ENCODE measurements at places on chromosomes 2 and 18.
A peak's percentile ranks its signal among the peaks of the same experiment; 100 is the strongest.

DNA sequence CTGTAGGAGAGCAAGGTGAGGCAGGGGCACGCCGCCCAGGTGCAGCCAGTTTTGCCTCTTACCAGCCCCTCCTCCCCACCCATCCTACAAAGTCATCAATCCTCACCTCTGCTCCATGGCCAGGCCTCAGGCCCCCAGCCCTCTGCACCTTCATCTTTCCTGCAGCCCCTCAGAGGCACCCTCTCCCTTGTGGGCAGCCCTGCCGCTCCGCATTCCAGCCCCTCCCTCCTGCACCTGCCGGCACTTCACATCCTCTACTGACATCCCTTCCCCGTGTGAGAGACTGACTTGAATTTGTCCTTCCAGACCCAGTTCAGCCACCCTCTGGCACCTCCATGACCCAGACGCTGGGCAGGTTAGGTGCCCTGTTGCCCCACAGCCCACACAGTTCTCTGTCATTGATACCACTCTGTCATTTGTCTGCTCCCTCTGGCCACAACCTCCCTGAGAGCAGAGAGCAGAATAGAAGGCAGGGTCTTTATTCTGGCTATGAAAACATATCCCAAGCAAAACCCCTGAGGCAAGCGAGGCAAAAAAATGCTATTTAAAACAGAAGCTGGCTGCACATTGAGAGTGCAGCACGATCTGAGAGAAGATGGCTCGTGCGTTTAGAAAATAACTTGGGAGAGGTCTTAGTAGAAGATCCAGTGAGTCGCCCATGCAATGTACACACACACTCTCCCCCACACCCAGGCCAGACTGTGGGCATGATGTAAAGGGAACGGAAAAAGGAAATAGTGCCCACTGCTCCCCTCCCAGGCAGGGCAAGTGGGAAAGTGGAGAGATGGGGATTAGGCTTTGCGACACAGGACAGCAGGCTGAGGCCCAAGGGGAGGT is 25.9 kb downstream of the SDC1 start:
- no peak for DNase-seq

DNA sequence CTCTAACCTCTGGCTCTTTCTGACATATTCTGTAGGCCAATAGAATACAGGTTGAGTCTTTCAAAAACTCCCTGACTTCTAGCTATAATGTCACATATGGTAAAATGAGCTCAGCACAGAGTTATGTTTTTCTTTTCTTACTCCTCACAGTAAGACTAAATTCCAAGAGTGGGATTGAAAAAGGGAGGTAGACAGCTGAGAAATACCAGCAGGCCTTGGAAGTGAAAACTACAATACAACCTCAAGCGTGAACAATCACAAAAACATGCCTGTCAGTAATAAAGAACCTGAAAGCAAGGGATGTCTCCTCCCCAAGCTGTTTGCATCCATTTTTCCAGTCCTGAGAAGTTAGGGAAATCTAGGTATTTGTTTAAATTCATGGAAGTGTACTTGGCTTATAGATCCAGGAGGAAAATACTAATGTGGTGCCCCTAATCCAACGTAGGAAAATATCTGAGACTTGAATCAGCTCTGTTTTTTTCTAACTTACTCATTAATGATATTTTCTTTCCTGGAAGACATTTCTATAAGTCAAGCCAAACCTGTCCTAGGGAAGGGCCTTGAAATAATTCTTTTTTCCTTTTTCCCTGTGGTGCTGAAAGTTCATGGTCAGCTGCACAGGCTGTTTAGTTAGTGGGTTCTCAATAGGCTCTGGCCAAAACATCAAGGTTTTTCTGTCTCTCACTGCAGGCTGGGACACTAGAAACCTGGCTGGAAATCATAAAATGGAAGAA is 167.9 kb upstream of the SPATS2L start:
- DNase-seq: no peak

DNA sequence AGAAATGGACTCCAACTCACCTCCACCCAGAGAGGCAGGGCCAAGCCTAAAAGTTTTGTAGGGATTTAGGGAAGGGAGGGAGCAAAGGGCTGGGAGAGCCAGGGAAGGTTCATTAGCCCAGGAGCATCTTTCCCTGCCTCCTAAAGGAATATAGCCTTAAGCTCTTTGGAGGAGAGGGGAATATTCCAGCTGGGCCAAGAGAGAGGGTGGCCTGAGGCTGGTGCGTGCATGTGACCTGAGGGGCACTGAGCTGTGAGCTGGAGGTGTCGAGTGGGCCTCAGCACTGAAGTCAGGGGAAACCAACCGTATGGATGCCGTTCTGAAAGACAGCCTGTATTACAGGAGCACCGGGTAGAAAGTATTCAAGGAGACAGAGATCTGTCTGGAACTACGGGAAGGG is 112.6 kb downstream of the KLHL29 start:
- no peak for DNase-seq

- no peak for DNase-seq
Measured at GRCh38 chr2:29603341-29603740, 318.0 kb downstream of the ALK start.

DNA sequence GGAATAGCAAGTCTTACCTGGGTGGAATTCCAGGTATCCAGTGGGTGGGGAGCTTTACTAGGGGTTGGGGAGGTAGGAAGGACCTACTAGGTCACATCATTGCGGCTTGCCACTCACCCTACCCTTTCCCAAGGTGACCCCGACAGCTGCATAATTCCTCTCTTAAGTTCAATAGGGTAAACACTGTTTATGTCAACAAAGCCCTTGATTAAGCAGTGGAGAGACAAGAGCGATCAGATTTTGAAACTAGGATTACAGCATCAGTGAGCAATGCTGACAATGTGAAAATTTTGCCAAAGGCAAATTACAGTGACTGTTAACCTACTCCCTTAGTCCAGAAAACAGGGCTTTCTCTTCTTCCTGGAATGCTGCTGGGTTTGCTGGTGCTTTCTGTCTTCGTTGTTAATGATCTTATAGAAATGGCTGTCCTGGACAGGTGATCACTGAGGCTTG is 14.5 kb downstream of the SLC19A3 start:
- no peak for DNase-seq

DNA sequence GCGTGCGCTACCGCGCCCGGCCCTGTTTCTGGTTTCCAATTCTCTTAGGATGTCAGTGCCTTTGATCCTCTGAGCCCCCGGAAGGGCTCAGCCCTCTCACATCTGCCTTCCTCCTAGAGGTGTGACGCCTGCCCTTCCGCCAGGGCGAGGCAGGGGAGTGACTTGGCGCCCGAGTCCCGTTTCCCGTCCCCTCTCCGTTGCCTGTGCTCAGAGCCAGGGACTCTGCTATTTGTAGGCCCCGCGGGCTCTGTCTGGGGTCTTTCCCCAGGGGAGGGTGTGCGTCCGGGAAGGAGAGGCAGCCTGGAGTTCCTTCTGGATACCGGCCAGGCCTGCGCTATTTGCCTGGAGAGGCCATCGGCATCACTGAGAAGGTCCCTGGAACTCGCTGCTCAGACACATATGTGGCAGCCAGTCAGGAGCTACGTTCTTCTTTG is 103.7 kb upstream of the TAF1B start:
- DNase-seq: no peak

DNA sequence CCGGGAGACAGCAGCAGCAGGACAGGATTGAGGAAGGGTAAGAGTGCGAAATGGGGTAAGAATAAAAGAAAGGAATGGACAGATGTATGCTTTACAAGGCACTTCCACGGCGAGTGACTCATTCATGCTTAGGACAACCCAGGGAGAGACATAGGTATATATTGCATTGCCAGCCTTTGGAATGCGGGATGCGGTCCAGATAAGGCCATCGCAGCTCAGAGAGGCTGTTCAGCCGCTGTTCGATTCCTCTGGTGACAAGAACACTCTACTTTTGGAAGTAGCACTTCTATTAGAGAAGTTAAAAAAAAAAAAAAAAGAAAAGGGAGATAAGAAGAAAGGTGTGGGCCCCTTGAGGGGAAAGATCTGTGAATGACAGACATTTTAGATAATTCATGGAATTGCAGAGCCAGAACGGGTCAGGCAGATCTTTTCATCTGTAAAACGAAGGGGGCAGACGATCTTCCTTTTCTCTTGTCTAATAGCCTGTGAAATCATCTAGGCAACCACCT is 819 bp upstream of the NCOA1 start:
- DNase-seq: no peak

DNA sequence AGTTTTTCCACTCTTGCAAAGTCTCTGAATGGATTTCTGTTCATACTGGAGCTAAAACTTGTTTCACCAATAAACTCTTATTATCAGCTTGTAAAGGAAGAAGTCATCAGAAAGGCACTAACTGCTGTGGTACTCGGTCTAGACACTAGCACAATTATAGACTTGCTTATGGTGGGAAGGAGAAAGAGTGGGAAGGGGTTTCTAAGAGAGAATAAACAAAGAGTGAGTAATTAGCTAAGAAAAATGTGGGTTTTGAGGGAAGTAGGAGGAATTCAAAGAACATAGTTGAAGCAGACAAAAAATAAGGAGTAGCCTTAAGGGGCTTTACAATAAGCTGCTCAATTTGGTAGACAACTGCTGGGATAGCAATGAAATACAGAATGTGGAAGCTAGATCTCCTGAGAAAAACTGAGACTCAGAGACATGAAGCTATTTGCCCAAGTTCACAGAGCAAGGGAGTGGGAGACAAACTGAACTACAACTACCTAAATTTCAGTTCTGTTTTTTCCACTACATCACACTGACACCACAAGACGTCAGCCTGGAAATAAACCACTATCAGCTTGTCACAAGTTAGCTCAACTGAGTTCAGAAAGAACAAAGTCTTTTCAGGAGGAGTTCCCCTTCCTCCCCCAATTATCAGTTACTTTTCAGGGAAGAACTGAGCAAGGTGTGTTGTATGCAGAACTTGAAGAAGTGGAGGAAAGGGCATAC is 59.7 kb downstream of the MAP4K3 start:
- DNase-seq: peak; percentile 12

- DNase-seq: no peak
Measured at GRCh38 chr2:38215993-38216392, 140.0 kb upstream of the CYP1B1 start.

DNA sequence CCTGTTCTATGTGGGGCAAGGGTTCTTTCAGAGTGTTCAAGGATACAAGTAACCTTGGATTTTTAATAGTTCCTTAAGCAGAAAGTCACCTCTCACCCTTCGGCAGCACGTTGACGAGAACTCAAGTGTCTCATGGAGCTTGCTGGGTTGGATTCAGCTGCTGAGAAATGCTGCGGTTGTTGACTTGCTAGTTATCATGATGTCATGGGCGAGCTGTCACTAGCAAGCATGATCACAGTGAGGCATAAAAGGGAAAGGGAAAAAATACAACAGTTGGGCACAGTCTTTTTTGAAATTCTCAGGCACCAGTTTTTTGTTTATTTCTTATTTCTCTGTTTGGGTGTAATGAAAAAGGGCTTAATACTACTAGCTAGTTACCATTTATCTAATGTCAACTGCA is 53.2 kb downstream of the ADCYAP1 start:
- DNase-seq: no peak

GRCh38 chr2:14587119-14587518 is 45.4 kb upstream of the LRATD1 start:
- no peak for DNase-seq

- DNase-seq: no peak
Measured at GRCh38 chr2:16412321-16413030, 253.2 kb downstream of the CYRIA start.

DNA sequence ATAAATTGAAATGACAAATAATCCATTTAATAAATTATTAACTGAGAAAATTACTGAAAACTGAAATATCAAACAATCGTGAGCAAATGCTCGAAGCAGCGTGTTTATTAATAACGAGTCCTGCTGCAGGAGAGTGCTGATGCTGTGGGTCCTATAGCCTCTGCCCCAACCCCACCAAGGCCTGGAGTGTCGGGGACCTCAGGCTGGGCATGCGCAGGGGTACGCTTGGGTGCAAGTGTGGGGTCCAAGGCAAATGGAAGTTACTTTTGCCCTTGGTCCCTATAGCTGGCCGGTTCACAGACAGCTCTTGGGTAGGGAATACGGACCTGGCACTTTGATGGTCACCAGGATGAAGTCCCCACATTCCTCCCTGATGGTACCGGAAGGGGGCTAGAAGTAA is 43.3 kb upstream of the CELF4 start:
- no peak for DNase-seq

- no peak for DNase-seq
Measured at GRCh38 chr2:164967781-164968228, 12.5 kb upstream of the SLC38A11 start.

DNA sequence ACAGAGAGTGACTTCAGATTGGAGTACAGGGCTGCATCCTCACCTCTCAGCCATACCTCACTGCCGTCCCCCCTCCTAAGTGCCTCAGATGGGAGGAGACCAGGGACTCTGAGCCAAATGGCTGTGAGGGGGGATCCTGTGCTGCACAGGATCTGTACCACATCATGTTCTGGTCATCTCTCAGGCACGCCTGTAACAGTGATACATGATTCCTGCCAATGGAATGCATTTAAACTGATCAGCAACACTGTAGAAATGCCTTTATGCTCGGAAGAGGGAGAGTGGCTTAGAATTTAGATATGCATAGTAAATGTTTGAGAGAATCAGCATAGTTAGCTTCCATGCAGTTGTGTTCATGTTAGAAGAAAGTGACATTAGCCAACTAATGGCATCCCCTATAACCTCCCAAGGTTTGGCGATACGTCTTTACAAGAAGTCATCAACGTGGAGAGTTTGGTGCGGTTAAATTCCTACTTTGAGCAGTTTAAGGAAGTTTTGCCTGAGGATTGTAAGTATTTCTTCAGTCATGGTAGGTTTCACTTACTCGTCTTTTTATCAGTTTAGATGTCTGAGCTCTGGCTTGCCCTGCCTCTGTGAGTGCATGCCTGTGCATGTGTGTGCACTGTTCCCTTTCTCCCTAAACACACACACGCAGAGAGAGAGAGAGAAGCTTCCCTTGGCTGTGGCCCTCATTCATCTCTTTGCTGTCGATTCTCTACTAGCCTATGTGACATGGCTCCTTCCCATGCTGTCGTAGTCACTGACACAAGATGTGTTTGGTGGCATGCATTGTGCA is 40.0 kb downstream of the COA5 start:
- DNase-seq: no peak

- no peak for DNase-seq
Measured at GRCh38 chr18:61203151-61203550, 130.1 kb upstream of the CDH20 start.

- no peak for DNase-seq
Measured at GRCh38 chr18:47168509-47168908, 7.7 kb downstream of the IER3IP1 start.

- DNase-seq: no peak
Measured at GRCh38 chr2:233360771-233361176, 6.5 kb downstream of the DGKD start.

DNA sequence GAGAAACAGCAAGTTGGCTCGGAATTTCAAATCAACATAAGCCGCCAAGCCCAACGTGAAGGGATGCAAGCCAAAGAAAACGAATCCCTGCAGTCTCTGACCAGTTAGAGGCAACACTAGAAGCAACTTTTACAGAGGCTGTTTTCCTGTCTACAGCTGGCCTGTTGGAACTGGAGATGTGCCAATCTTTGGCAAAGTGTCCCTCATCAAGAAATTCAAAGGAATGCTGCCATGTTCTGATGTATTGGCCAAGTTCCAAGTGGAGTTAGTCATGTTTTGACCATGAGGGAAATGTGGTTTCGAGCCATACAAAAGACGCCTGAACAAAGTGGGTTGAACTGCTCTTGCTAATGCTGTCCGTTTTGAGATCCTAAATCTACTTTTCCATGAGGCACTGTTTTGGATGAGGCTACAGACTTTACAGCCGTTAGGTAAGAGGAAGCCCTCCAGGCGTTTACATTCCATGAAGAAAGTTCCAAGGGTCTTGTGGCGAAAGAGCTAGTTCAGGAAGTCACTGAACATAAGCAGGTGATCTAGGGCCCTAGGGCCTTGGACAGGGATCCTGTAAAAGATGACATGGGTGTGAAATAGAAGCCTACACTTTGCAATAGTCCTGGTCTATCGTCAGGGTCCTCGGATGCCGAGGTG is 140.7 kb upstream of the PXDN start:
- DNase-seq: no peak

GRCh38 chr2:13114391-13114790 is 397.7 kb downstream of the TRIB2 start:
- no peak for DNase-seq

All from stimulated activated CD4-positive, alpha-beta T cell treated with anti-CD3 and anti-CD28 coated beads, Interleukin-15, amount 100 ng/mL, for 48 hours (primary cell).